ENCODE measurements at places on chromosomes 2 and 18.

GRCh38 chr18:63040788-63041410, 278.7 kb downstream of the BCL2 start:
- no peak for DNase-seq

- DNase-seq, result no peak
Observed at GRCh38 chr2:99957332-99958133, 184.9 kb downstream of the AFF3 start.

DNA sequence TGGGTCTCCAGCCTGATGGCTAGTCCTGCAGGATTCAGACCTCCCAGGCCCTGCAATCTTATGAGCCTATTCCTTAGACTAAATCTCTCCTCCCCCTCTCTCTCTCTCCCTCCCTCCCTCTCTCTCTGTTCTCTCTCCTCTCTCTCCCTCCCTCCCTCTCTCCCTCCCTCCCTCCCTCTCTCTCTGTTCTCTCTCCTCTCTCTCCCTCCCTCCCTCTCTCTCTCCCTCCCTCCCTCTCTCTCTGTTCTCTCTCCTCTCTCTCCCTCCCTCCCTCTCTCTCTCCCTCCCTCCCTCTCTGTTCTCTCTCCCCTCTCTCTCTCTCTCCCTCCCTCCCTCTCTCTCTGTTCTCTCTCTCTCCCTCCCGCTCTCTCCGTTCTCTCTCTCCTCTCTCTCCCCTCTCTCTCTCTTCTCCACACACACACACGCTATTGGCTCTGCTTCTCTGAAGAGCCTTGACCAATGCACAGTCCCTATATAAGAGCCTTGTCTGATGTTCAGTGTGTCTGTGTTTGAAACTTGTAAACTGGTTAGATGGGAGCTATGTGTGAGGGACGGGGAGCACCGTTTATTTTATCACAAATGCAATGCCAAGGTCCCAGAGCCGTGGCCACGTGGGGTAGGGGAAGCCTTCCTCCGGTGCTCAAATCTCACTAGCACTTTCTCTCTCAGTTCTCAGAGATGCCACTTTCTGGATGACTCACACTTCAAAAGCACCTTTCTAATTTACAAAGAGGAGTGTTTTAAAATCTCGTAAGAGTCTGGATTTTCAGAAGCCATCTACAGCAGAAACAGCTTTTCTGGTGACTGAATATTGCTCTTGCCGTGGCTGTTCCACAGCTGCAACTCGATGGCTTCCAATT, 9.4 kb upstream of the PRLH start:
- DNase-seq, result no peak

GRCh38 chr2:70743677-70744076, 24.3 kb downstream of the ADD2 start:
- DNase-seq, result no peak

- DNase-seq, result no peak
Observed at GRCh38 chr18:3874581-3874980, 424.6 kb downstream of the TGIF1 start.

DNA sequence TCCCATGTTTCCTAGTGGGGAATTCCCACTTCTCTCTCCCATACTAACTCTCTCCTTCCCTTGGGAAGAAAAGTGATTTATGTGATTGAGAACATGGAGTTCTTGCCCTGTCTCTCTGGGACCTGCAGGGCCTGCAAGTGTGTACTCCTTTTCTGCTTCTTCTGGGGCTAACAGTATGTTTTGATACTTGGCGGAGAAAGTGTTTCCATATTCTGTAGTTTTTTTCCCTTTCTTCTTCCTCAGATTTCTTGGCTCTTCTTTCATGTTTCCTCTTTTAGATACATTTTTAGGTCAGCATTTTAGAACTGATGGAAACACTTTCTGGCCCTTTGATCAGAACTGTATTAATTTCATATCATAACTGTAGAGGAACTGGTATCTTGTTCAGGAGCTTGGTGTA, 352.2 kb downstream of the DLGAP1 start:
- DNase-seq, result no peak

DNA sequence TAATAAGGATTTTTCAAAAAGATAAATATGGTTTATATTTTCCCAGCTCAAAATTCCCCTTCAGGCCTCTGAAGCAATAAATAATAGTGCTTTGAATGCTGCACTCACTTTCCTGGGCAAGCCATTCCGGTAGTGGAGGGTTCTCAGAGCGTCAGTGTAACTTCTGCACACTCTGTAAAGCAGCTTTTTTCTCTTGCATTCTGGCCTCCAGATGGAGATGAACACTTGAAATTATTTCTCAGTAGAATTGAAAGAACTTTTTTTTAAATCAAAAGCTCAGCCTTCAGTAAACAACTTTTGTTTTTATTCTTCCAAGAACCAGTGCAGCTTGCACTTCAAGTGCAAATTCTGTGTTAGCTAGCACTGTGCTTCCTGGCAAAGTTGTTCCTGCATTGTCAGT, 281.1 kb upstream of the RAB12 start:
- DNase-seq, result no peak

DNA sequence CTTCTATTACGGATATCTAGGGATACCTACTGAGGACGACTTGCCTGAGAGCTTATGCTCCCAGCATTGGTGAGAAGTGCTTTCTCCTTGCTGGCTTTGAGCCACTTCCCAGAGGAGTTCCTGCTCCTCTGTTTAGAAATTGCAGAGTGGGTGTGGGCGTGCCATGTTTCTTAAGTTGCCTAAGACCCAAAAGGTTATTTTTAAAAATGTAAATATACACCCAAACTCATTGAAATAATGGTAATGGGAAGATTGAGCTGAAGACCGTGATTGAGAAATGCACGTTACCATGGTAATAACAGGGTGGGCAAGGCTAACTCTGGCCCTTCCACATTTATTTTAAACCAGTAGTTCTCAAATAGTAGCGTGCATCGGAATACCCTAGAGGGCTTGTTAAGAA, 17.2 kb upstream of the TMEM200C start:
- DNase-seq, result no peak

GRCh38 chr18:48728204-48728833, 189.5 kb downstream of the CTIF start:
- DNase-seq, result no peak

- DNase-seq, result no peak
Observed at GRCh38 chr18:74724186-74724585, 126.5 kb downstream of the ZNF407 start.

DNA sequence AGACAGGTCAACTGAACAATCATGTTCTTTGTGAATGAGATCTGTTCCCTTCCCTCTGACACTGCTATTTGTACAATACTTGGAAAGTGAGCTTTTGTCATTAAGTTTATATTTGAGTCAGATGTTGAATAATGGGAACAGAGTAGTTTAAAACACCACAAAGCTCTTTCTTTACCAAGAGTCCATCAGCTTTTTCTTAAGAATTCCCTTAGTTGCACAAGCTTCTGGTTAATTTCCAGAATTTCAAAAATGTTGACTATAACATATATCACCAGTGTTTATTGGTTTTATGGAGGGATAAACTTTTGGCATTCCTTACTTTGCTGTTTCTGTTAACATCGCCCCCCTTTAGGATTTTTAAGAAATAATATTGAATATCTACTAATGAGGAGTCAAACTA, 403.7 kb downstream of the CCDC85A start:
- no peak for DNase-seq

DNA sequence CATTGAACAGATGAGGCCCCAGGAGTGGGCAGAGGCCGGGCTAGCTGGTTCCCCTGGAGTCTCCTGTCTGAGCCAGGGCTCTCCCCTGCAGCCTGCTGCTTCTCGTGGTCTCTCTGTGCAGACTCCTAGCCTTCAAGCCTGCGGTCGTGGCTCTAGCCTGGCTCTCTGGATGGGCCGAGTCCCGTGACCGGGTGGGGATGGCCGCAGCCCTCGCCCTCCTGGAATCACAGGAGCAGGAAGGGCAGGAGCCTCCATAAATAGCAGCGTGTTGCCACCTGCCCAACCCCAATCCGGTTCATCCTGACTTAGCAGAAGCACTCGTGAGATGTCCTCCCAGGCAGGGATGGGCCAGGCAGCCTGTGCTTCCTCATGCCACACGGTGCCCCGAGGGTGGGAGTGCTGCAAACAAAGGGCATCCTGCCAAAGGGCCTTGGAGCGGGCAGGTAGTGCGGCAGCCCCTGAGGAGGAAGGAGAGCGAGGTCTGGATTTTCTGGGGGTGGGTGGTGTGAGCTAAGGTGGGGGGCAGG, 43.9 kb downstream of the FOSL2 start:
- no peak for DNase-seq

GRCh38 chr2:58227171-58227917, 13.8 kb downstream of the FANCL start:
- DNase-seq, result no peak

DNA sequence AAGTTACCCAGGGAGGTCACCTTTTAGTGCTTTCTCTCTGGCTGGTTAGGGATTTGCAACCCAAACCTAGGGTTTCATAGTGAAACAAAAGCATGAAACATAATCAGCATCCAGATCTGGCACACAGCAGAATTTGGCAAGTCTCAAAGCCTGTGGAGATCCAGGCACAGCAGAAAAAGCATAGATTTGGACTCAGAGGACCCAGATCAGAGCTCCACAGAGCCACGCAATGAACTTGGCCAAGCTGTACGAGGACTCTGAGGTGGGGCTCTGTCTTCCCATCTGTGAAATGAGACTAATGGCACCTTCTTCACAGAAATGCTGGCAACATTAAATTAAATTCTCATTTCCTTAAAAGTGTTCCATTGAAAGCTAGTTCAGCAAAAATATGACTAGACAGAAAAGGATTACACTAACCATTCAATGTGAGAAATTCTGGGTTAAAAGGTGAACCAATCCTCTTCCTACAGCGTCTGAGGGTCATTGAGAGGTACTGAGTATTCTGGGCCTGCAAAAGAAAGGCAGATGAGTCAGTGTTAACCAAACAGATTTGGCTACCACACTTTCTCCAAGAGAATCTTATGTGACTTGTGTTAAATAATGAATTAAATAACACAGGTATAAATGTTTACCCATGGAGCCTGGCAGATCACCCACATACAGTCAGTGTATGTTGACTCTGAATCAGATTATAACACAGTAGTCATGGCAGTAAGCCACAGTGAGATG, 266.3 kb downstream of the MREG start:
- DNase-seq, result no peak

- no peak for DNase-seq
Observed at GRCh38 chr18:76354348-76354747, 140.7 kb downstream of the ZNF516 start.

DNA sequence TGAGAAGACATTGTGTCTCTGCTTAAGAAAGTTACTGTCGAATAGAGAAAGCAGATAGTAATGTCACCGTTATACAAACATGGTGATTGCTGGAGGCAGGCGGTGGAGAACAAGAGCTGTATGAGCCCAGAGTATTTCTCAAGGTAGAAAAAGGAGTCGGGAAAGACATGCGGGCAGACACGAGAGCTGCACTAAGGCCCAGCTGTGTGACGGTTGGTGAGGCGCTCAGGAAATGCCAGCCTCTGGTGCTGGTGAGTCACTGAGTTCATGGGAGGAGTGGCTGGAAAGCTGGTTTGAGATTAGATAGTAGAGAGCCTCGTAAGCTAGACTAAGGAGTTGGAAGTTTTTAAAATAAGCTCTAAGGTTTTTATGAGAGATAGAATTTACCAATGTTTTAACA, 390.9 kb upstream of the TRIB2 start:
- DNase-seq, result no peak

GRCh38 chr2:205324355-205324754, 357.9 kb upstream of the NRP2 start:
- no peak for DNase-seq

- no peak for DNase-seq
Observed at GRCh38 chr2:223005496-223005895, 46.5 kb upstream of the KCNE4 start.

- DNase-seq, result no peak
Observed at GRCh38 chr2:130300970-130301348, 41.7 kb upstream of the IMP4 start.

DNA sequence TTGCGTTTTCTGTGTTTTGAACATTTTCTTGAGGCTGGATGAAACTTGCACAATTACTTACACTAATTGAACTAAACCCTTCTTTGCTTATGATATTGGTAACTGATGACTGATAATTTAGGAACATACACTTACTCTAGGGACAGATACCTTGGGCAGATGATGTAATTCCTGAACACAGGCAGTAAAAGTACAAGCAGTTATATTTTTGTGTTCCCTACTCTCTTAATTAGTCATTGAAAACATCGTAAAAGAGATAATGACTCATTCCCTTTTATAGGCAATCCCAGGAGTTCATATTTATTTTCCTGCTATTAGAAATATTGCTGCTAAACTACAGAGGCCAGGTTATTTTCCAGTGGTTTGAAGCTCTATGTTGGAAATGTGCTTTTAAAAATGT, 46.4 kb downstream of the CCDC85A start:
- no peak for DNase-seq

DNA sequence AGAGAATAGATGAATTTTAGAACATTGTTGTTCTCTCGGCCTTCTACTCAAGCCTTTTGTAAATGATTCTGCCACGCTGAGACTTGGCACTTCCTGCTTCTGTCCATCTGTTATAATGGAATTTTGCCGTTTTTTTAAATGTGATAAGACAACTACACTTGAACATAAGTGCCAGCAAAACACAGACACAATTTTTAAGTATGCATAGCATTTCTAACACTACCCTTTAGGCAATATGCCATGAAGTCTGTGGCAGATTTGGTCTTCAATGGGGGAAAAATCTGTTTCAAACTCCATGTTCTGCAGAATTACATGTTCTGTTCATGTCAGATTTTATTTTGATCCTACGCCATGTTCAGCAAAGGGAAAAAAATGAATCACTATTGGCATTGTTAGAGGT, 1170.7 kb upstream of the SLC39A10 start:
- peak; percentile 93 for DNase-seq

GRCh38 chr2:190802129-190802528, 78.5 kb upstream of the GLS start:
- no peak for DNase-seq

DNA sequence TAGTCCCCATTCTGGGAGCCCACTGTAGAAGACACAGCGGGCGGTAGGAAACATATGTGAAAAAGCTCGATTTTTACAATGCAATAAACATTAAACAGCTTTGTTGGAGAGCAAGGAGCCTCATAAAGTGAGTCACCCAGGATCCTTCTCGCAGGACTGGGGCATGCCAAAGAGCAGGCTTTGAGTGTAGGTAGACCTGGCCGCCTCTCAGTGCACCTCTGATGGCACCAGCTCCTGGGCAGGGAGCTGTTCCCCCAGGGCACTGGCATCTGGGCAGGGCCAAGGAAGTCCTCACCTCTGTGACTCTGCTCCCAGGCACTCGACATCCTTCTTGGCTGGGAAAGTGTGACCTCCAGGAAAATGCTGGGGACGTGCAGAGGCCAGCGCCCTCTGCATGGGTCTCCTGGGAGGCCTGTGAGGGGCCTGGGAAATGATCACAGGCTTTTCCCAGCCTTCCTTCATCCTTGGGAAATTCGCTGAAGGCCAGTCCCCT, 94.2 kb downstream of the POLR1A start:
- DNase-seq, result no peak

- no peak for DNase-seq
Observed at GRCh38 chr2:9294764-9295163, 88.2 kb downstream of the ASAP2 start.

- no peak for DNase-seq
Observed at GRCh38 chr2:148552675-148553331, 91.7 kb upstream of the EPC2 start.

GRCh38 chr2:215653344-215654030, 217.6 kb upstream of the FN1 start:
- DNase-seq, result no peak

Data from cerebellar nuclear complex (tissue), 1 donor.